ENCODE measurements at places on chromosomes 2 and 18. TPM values are rescaled to one million over a fixed set of nuclear protein-coding genes. Genes with fewer than 3 reads are reported as not detected.
A peak's percentile ranks its signal among the peaks of the same experiment; 100 is the strongest.

GRCh38 chr2:43095533-43096295, 130.7 kb downstream of the ZFP36L2 start:
- DNase-seq: no peak

The TANK gene
- polyA plus RNA-seq: 30.5 TPM

DNA sequence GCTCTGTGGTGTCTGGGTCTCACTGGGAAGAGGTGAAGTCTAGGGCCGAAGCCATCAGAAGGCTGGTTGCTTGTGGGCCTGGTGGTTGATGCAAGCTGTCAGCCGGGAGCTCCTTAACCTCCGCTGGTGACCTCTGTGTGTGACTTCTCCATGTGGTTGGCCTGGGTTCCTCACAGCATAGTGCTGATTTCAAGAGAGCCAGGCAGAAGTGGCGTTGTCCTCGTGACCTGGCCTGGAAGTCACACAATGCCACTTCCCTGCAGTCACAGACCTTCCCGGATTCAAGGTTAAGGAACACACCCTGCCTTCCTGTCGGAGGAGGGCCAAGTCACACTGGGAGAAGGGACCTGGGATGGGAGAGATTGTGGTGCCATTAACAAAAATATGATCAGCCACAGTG, 303.7 kb upstream of the HS6ST1 start:
- DNase-seq: no peak

- DNase-seq: no peak
Measured at GRCh38 chr2:11042841-11043240, 112.4 kb upstream of the SLC66A3 start.

DNA sequence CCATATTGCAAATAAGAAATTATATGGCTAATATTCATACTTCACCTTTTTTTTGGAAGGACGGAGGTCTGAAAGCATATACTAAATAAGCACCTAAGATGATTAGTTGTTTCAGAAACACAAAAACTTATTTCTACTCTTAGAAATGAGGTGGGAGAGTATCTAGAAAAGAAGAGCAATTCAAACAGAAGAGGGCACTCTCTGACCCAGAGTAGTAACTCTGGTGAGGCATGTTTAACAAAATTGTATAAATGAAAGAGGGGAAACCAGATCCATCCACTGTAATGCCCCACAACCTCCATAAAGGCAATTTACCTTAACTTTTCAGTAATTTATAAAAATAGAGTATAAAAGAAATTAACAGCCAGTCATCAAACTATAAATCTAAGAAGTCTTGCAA, 669.6 kb upstream of the VRK2 start:
- peak; percentile 4 for DNase-seq

Measured in endothelial cell of umbilical vein (primary cell).